Hindlimb muscle (tissue), 1 donor: ENCODE measurements at places on chromosomes 5 and 9. TPM values are rescaled to one million over a fixed set of nuclear protein-coding genes. Genes with fewer than 3 reads are reported as not detected.

The CTXN3 gene
- polyA plus RNA-seq = 1.2 TPM

The UBAC1 gene
- 48.1 TPM for polyA plus RNA-seq

The ELOVL7 gene
- polyA plus RNA-seq = 0.30 TPM

The STX17 gene
- polyA plus RNA-seq = 15.5 TPM

The ORM2 gene
- 0.37 TPM for polyA plus RNA-seq

The KCNT1 gene
- 16.8 TPM for polyA plus RNA-seq

The PCDHGC3 gene
- polyA plus RNA-seq = 119 TPM

The IL5 gene
- polyA plus RNA-seq = not detected

The MAN1B1 gene
- 43.6 TPM for polyA plus RNA-seq

DNA sequence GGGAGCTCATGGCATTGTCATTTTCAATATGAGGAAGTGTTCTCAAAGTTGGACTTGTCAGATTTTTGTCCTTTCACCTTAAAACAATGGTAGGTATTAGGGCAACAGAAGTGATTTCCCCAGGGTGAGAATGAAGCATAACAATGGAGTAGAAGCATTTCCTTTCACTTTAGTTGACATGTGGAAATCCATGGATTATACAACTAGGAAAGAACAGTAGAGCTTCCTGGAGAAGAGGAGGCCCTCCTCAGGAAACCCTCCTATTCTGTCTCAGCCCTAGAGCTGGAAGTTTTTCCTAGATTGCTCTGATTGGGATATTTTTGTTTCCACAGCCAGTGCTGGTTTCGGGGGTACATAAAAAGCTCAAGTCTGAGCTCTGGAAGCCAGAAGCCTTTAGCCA, 13.8 kb upstream of the REEP2 start:
- DNase-seq = no peak

DNA sequence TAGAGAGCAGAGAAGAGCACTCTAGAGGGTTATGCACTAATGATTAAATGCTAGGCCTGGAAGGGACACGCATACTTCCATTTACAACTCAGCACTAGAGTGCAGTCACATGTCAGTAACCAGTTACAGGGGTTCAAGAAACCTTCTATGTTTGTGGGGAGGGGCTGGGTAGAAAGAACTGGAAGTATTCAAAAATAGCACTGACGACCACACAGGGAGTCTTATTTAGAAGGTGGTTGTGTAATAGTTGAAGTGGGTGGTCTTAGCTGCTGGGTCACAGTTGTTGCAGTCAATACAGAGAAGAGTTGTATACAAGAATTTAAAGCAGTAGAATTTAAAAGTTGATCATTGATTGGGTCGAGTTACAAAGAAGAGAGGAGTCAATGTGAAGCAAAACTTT, 15.4 kb downstream of the AOPEP start:
- DNase-seq = no peak

GRCh38 chr5:122076669-122077365, 1.2 kb downstream of the LOX start:
- peak; percentile 90 for DNase-seq

DNA sequence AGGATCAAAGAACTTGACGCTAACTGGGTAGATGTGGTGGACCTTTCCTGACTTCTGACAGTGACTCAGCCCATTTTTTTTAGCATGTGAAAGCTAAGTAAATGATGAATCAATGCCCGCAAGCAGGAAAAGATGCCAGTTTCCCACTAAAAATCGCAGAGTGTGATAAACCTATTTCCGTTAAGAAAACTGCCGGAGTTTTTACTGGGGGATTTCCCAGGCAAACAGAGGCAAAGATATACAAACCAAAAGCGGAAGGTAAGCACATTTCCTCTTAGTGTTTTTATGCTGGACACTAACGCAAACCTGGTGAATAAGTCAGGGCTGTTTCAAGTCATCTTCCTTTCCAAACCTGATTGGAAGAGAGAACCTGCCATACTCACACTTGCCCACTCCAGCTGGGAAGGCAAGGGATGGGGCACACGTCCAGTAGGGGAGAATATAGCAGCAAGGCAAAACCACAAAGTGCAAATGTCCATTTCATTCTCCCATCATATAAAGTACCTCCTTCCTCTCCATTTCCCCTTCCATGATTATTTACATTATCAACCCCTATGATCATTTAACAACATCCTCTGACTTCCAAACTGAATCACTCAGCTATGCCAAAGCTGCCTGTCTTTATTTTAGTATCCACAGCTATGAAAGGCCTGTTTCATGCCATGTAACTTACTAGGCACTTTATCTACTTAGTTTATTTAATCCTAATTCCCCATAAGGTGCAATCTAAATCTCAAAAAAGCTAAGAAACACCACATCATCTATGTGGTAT, 349.7 kb upstream of the RFX3 start:
- no peak for DNase-seq

DNA sequence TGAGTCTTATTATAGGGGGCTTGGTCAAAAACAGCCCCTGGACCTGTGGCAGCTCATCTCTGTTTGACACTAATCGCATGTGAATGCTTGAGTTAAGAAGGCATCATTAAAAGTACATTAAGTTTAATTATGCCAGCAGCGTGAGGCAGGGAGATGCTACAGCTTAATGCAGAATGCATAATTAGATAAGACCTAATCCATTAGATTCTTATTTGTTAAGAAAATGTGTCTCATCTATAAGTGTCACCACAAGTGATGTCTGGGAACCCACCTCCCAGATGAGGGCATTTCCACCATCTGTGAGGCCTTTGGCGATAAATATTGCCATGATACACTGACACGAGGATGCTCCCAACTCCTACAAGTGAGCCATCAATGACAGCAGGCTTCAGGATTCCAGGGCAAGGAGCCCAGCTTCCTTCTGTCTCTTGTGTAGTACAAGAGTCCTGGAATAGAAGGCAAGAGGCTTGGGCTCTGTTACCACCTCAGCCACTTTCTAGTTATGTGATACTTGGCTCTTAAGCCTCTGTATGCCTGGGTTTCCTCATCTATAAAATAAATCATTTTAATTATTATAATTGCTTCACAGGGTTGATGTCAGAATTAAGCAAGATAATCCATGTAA, 202.7 kb downstream of the FAM114A2 start:
- DNase-seq = no peak

GRCh38 chr9:108376140-108376539, 479.6 kb downstream of the ACTL7B start:
- DNase-seq = no peak

DNA sequence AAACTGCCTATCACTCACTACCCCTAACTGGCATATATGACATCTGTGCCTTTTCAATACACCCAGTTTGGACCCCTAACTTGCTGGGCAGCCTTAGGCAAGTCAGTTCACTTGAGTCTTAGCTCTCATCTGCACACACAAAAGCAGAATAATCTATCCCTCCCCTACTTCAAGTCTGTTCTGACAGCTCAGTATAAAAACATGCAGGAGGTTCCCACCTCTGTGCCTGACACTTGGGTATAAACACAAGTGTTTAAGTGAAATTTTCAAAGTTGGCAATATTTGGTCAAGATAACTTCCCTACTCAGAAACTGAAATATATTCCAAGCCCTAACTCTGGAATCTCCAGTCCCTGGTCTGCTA, 12.6 kb downstream of the HNRNPH1 start:
- DNase-seq = no peak

DNA sequence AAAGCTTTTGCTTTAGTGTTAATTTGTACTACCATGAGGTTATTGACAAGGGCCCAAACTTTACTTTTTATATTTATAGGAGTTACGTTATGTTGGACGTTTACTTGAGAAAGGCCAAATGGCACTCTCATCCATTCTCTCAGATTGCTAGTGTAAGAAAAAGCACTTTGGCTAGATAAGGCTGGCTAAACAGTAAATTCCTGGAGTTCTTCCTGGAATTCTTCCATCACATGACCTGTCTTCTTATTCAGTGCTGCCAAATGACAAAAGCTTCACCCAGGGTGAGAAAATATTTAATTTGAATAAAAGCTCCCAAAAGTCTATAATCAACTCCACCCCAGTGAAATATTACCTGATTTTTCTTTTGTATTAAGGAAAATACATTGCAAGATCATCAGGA, 1568.9 kb upstream of the ACO1 start:
- DNase-seq = no peak

DNA sequence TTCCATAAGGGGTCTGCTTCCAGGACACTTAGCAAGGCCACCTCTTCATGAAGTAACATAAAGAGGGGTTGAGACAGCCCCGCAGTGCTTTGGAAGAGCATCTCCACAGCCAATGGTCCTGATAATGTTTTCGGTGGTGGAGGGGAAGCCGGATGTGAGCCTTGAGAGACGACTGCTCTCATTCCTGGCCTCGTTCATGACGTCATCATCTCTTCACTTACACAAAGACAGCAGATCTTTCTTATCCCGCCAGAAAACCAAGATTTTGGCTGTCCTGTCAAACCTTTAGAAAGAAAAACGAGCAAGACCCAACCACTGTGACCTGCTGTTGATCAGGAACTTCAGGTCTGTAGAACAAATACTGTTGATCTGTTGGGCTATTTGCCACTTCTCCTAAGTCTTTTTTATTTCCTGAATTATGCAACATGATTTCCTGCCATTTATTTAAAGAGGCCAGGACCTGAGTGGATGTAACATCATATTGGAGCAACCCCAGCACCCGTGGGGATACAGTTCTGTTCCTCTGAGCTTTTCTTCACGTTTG, 89.0 kb upstream of the IRX2 start:
- no peak for DNase-seq

GRCh38 chr5:35306716-35307365, 76.6 kb upstream of the PRLR start:
- no peak for DNase-seq

GRCh38 chr9:121368745-121369144, 1.3 kb downstream of the STOM start:
- no peak for DNase-seq

DNA sequence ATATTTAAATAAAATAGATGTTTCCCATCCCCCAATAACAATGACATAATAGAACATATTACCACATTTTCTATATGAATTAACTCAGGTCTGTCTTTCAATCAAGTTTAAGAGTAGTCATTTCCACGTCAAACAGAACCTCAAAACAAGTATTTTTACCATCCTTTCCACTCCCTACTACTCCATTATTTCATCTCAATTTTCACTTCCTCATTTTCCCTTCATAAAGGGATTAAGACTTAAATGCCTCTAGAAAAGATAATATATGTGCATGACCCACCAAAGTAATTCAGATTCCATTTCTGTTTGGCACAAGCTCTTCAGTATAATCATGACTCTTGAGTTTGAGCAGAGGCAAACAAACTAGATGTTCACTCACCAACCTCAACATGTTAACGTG, 40.4 kb downstream of the ELOVL7 start:
- no peak for DNase-seq

DNA sequence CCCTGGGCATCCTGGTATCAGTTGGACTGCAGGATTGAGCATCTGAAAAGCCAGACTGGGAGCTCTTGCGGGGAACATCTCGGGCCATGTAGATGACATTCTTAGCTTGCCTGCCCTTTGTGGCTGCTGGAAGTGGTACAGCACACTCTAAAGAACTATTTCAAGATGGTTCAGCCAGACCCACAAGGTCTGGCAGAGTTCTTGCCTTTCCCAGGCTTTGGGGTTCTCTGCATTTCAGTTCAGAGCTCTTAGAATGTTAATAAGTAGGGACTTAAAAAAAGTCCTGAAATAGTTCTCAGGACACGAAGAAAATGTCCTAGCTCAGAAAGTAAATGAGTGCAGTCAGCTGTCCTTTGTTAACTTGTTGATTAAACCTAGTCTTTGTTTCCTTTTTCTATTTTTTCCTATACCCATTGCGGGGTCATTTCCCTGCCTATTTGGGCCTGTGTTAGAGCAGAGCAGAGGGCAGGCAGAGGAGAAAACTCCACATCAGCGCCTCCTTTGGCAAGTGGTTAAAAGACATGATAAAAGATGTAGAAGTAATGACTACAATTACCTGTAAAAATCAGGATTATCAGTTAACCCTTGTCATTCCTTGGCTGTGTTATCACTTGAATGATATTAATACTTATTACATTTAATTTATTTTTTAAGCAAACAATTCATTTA, 291.5 kb downstream of the ZSWIM6 start:
- no peak for DNase-seq

- DNase-seq = peak; percentile 29
Observed at GRCh38 chr5:124859027-124859426, 112.6 kb upstream of the ZNF608 start.

DNA sequence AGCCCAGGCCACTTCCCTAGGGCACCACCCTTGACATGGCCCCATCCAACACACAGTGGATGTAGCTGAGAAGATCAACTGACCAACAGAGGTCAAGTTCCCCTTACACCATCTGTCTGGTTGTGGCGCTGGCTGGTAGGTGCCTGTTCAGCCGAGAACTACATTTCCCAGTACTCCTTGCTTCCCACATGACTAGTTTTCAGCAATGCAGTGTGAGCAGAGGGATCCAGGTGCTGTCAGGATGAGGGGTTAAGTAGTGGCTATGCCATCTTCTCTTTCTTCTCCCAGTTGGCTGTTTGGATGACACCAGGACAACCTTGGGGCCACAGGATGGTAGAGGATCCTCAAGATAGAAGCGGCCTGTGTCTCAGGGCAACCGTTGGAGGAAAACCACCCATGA, 48.6 kb upstream of the SH3PXD2B start:
- no peak for DNase-seq

- DNase-seq = no peak
Observed at GRCh38 chr9:85428230-85428629, 313.5 kb downstream of the AGTPBP1 start.

DNA sequence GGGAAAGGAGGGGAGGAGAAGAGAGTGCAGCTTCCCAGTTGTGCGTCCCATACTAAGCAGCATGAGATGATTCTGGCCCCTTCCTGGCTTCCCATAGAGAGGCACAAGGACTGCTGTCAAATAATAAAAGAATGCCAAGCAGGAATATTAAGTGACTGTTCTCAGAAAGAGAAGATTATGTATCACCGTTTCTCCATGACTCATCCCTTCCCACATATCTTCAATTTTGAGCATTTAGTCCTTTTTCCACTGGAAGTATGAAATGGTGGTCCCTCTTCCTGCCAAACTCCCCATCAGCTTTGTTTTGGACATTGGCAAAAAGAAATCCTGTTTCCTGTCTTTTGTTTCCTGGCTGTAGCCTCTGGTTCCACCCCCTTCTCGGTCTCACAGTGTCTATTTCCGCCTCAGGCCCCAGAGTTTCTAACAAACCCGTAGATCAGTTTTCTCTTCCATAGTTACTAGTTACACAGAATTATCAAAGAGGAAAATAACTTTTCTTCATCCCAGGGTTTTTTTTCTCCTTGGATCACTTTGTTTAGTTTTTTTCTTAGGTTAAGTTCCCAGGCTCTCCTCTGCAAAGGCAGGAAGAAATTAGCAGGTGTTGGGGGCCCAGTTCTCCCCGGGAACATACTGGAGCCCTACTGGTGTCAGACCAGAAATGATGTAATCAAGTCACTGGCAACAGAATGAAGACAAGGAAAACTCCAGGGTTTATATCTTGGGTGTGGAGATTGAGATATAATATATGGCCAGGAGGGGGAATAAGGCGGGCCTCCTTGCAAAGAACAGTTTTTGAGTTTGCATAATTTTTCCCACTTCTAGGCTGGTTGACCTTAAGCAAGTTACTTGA, 26.4 kb upstream of the ARHGAP26 start:
- DNase-seq = peak; percentile 85
